Activated naive CD8-positive, alpha-beta T cell treated with anti-CD3 and anti-CD28 coated beads, Interleukin-2, amount 10 ng/mL, durations not matched to agents 7 days and 5 days (primary cell): ENCODE measurements at places on chromosomes 2 and 18. TPM values are rescaled to one million over a fixed set of nuclear protein-coding genes. Genes with fewer than 3 reads are reported as not detected.

- no peak overlapping the region for H3K4me3 ChIP-seq
- no peak overlapping the region for H3K27ac ChIP-seq
- H3K36me3 ChIP-seq = peaks cover 2% of the 10 kb centered on the region
- H3K4me1 ChIP-seq = peaks cover 2% of the 10 kb centered on the region
Measured at GRCh38 chr2:108574332-108574731, 40.1 kb downstream of the LIMS1 start.

GRCh38 chr18:62751341-62751821, 36.0 kb downstream of the PHLPP1 start:
- peaks cover 7% of the 10 kb centered on the region for H3K4me1 ChIP-seq
- peaks cover 3% of the 10 kb centered on the region for H3K36me3 ChIP-seq
- no peak for DNase-seq
- no peaks in the 10 kb centered on the region for H3K27me3 ChIP-seq
- H3K27ac ChIP-seq = no peak overlapping the region
- H3K4me3 ChIP-seq = no peak overlapping the region

DNA sequence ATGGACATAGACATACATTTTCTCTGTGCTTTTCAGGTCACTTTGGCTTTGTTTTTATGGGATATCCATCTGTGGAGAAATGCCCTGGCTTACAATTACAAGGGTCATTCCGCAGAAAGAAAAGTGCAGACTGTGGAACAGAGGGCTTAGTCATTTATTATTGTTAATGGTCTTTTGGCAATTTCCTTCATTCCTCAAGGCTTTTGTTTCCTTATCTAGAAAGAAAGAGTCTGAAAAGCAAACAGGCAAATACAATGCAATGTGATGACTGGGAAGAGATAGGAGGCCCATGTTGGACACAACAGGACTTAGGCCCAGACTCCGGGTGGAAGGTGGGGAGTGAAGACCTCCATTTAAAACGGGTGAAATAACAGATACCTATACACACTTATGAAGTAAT, 129.5 kb upstream of the CAVIN2 start:
- H3K4me3 ChIP-seq = no peak overlapping the region
- H3K27ac ChIP-seq = no peak overlapping the region
- peaks cover 9% of the 10 kb centered on the region for H3K27me3 ChIP-seq
- no peak for DNase-seq

The BCL2L11 gene
- 17.2 TPM for total RNA-seq

DNA sequence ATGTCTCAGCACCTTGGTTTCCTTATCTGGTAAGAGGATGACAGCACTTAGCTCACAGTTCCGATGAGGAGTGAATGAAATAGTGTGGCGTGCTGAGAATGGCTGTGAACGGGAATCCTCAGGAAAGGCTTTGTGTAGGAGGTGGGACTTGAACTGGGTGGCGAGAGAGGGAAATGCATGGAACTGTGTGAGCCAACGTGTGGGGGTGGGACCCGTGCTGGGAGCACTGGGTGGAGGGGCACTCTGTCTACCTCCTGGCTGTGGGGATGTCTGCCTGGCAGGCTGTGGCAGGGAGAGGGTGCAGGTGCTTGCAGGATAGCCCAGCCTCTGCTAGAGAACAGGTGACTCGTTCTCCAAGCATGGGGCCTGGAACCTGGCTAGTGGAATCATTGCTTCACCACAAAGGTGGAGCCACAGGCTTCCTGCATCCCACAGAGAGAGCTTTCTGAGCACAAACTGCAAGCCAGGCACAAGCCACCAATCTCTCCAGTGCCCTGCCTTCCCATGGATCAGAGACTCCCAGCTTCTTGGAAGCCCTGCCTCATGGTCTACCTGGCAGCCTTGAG, 145.2 kb downstream of the CELF4 start:
- H3K36me3 ChIP-seq = no peaks in the 10 kb centered on the region
- no peak overlapping the region for H3K4me3 ChIP-seq
- H3K4me1 ChIP-seq = no peaks in the 10 kb centered on the region

DNA sequence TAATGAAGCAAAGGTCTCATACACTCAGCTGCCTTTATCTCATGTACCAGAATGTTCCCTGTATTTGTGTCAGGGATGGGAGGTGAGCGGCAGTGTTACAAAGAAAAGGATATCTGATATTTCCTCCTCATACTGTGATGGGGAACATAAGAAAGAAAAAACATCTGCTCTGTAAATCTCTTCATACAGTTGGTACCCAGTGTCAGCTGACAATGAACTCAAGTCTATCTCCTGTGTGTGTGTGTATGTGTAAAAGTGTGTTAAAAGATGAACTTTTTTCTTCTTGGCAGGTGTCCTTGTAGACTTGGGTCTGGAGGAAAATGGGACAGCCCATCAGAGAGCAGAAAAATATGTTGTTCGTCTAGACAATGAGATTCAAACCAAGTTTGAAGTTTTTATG, 127.8 kb downstream of the ESCO1 start:
- no peaks in the 10 kb centered on the region for H3K4me1 ChIP-seq
- H3K27ac ChIP-seq = no peak overlapping the region
- H3K4me3 ChIP-seq = no peak overlapping the region
- H3K27me3 ChIP-seq = peaks cover 10% of the 10 kb centered on the region

DNA sequence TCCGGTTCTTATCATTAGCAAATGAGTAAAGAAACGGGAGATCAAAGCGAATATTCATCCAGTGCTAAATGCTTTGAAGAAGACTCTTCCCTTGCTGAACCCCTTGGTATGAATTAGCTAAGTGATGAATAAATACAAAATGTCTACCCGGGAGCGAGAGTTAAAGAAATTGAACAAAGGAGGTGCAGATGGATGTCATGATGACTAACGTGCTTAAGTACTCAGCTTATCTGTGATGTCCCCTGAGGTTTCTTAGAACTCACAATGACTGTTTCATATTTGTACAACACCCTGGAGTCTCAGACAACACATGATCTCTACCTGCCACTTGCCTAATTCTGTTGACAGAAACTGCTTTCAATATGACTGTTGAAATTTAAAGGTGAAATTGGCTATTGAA, 148.5 kb downstream of the TMEM200C start:
- H3K36me3 ChIP-seq = no peaks in the 10 kb centered on the region
- no peaks in the 10 kb centered on the region for H3K27me3 ChIP-seq
- H3K4me3 ChIP-seq = no peak overlapping the region
- no peaks in the 10 kb centered on the region for H3K4me1 ChIP-seq
- no peak for DNase-seq
- no peak overlapping the region for H3K27ac ChIP-seq

- no peaks in the 10 kb centered on the region for H3K36me3 ChIP-seq
- no peak overlapping the region for H3K27ac ChIP-seq
- no peak for DNase-seq
- no peaks in the 10 kb centered on the region for H3K4me1 ChIP-seq
- no peak overlapping the region for H3K4me3 ChIP-seq
- H3K27me3 ChIP-seq = peaks cover 3% of the 10 kb centered on the region
Measured at GRCh38 chr2:104703669-104704068, 150.2 kb upstream of the POU3F3 start.

DNA sequence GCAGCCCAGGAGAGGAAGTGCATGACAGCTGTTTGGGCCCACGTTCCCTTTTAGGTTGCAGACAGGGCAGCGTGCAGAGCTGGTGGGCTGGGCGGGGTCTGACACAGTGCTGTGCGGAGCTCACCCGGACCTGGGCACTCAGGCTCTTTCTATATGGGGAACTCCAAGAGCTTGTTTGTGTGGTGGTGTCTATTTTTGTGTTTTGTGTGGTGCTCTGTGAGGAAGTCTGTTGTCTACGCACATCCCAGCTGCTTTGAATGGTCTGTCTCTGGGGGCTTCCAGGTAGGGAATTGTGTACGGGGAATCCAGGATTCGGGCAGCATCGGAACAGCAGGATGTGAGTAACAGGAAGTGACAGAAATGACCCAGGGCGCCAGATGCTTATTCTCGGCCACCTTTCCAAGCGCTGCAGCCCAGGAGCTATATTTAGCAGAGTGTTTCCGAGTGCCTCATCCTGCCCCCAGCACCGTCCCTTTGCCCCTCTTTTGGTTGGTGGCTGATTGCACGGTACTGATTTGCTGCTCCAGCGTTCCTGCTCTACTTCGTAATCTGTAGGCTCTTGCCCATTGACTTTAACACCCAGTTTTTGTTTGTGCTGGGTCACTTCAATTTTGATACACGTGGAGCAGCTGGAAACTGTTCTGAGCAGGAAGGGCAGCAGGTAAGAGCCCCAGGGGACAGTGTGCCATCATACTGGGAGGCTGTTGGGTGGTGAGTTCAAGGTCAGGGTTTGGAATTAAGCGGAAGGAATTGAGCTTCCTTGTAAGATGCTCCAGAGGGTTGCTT, 64.7 kb downstream of the DGKD start:
- H3K4me3 ChIP-seq = peak overlapping the region; percentile 79
- H3K27me3 ChIP-seq = no peaks in the 10 kb centered on the region
- peaks cover 29% of the 10 kb centered on the region for H3K36me3 ChIP-seq
- H3K4me1 ChIP-seq = peaks cover 76% of the 10 kb centered on the region
- peak; percentile 51 for DNase-seq

DNA sequence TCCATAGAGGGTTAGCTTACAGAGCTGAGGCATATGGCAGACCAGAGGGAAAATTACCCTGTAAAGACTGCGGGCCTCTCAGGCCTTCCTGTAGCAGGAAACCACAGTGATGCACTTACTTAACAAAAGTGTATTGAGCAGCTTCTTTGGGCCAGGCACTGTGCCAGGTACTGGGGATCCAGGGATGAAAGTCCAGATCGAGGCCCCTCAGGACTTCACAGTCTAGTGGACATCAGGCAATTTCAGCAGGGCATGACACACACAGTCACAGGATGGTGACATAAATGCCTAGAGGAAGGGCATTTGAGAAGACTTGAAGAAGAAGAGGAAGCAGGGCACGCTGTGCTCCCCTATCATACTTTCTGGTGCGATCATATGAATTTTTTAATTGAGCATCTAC, 71.7 kb downstream of the MARCO start:
- no peaks in the 10 kb centered on the region for H3K36me3 ChIP-seq
- no peak overlapping the region for H3K27ac ChIP-seq
- H3K4me3 ChIP-seq = no peak overlapping the region
- no peak for DNase-seq
- H3K4me1 ChIP-seq = peaks cover 5% of the 10 kb centered on the region

DNA sequence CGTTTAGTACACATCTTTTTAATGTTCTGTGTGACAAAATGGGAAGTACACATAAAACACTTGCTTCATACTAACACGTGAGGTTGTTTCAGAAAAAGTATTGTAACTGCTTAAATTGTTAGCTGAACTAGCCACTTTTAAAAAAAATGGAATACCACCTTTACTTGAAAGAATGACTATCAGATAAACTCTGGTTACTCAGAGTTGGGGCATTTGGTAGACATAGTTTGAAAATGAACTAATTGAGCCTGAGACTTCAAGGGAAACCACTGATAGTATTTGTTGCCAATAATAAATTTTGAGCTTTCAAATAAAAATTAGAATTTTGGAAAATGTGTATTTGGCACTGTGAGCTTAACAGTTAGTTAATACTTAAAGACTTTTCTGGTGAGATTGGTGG, 103.0 kb upstream of the FBXO11 start:
- DNase-seq = no peak
- H3K27ac ChIP-seq = no peak overlapping the region
- no peaks in the 10 kb centered on the region for H3K4me1 ChIP-seq
- H3K27me3 ChIP-seq = peaks cover 15% of the 10 kb centered on the region
- no peaks in the 10 kb centered on the region for H3K36me3 ChIP-seq

The ANKRD30B gene
- total RNA-seq = not detected

The DTNA gene
- not detected for total RNA-seq

GRCh38 chr2:28637066-28638047, 114.3 kb upstream of the PPP1CB start:
- peaks cover 4% of the 10 kb centered on the region for H3K27me3 ChIP-seq
- H3K4me1 ChIP-seq = peaks cover 9% of the 10 kb centered on the region
- H3K4me3 ChIP-seq = no peak overlapping the region

GRCh38 chr2:234107861-234108260, 57.4 kb downstream of the SPP2 start:
- H3K4me3 ChIP-seq = no peak overlapping the region
- H3K4me1 ChIP-seq = no peaks in the 10 kb centered on the region
- H3K36me3 ChIP-seq = no peaks in the 10 kb centered on the region
- H3K27me3 ChIP-seq = peaks cover 14% of the 10 kb centered on the region
- DNase-seq = no peak

The BUB1 gene
- 89.3 TPM for total RNA-seq

The GAD1 gene
- total RNA-seq = 1.9 TPM

The PCARE gene
- total RNA-seq = not detected

The B4GALT6 gene
- total RNA-seq = 0.48 TPM

The ESCO1 gene
- 26.1 TPM for total RNA-seq

DNA sequence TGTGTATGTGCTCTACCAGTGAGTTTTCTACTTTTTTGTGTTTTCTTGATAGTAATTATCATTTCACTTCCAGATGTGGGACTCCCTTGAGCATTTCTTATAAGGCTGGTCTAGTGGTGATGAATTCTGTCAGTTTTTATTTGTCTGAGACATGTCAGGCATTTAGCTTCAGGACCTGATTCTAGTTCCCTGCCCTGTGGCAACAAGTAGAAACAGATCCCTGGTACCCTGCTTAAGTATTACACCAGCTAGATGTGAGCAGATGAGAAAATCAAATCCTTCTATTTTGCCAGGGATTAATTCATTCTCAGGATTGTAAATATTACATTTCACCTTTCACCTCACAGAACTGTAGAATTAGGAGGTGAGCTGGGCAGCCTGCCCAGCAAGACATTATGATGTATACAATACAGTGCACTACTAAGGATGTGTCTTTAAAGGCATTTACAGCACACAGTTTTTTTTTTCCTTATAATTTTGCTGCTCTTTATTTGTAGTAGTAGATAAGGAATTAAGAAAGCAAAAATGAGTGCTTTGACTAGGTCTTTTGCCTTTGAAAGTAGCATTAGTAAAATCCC, 35.1 kb downstream of the GALM start:
- H3K36me3 ChIP-seq = peaks cover 33% of the 10 kb centered on the region
- peaks cover 28% of the 10 kb centered on the region for H3K4me1 ChIP-seq
- peak overlapping the region; percentile 73 for H3K27ac ChIP-seq
- DNase-seq = no peak
- no peaks in the 10 kb centered on the region for H3K27me3 ChIP-seq
- peak overlapping the region; percentile 74 for H3K4me3 ChIP-seq

GRCh38 chr2:74198461-74199274, at the start of gene MTHFD2:
Gene MTHFD2, plus strand, starts transcription at chr2:74198615. Its CDS starts 27 bp downstream, at chr2:74198642.
- H3K4me1 ChIP-seq = peaks cover 37% of the 10 kb centered on the region
- peak within 1 kb of the TSS; percentile 99 for H3K4me3 ChIP-seq
- H3K27me3 ChIP-seq = no peaks in the 10 kb centered on the region

GRCh38 chr2:242046206-242046826, 176.8 kb downstream of the RTP5 start:
- no peak overlapping the region for H3K4me3 ChIP-seq
- H3K27ac ChIP-seq = no peak overlapping the region
- H3K36me3 ChIP-seq = no peaks in the 10 kb centered on the region
- no peaks in the 10 kb centered on the region for H3K4me1 ChIP-seq

The SRD5A2 gene
- total RNA-seq = not detected

The AQP12B gene
- total RNA-seq = not detected

GRCh38 chr18:79323471-79323870, 72.3 kb upstream of the NFATC1 start:
- H3K4me3 ChIP-seq = no peak overlapping the region
- H3K27me3 ChIP-seq = peaks cover 2% of the 10 kb centered on the region
- H3K36me3 ChIP-seq = peaks cover 15% of the 10 kb centered on the region
- no peak overlapping the region for H3K27ac ChIP-seq
